ENCODE measurements at places on chromosomes 4 and X. TPM values are rescaled to one million over a fixed set of nuclear protein-coding genes. Genes with fewer than 3 reads are reported as not detected.

HTN1 gene
- total RNA-seq, result not detected

DNA sequence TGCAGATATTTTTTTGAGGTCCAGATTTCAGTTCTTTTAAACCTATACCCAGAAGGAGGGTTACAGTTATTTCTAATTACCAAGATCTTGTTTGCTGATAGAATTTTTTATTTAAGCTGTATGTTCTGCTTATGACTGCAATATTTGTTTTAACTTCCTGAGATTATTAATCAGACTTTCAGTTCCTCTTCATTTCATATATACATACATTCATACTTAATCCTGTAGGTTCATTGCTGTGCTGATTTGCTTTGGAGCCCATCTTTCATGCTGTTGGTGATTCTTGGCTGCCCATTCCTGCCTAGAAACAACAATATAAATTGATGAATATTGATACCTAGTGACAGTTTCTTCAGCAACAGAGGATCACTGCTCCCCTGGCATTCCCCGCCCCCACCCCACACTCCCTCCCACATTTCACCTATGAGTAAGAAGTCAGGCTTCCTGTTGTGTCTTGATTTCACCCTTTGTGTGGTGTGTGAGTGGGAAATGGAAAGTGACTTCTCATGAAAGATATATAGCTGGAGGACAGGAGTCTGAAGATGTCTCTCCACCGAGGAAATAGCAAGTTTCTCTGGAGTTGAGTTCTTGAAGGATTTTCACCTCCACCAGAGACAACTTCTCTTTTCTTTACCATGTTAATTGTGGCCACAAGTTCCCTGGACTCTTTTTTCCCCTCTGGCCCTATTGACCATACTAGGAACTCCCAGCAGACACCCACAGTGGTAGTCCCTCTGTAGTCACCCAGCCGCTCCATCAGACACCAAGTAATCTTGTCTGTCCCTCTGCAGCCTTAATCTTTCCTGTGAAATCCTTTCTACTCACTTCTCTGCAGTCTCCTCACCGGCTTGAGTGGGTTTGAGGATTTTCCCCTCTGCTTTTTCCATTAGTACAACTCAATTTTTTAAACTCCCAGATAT lies 118.4 kb downstream of the ASB9 start:
- no peak for ATAC-seq

DNA sequence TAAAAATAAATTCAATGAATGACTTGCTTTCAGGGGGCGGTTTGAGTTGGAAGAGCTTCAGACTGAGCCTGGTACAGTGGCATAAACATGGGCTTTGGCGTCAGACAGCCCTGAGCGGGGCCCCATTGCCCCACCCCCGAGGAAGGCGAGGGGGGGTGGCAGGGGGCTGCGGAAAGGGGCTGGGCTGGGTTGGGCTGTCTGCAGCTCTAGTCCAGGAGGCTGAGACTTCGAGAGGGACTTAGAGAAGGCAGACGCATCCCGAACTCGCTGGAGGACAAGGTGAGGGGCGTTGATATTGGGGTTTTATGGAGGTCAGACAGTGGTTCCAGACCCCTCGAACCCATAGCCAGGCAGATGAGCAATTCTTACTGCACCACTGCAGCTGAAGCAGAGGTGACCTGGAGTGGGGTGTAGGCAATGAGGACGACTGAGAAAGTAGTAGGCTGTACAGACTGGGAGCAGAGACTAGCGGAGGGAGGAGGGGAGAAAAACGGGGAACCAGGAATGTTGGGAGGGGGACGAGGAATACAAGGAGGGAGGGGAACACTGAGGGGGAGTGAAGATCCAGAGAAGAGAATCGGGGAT lies at the start of gene MAGED2:
Gene MAGED2, plus strand, starts transcription at position 222 of the 585 bp plus-strand sequence. CDS start 1,587 bp downstream, outside the sequence.
- ATAC-seq, result peak; percentile 48

DNA sequence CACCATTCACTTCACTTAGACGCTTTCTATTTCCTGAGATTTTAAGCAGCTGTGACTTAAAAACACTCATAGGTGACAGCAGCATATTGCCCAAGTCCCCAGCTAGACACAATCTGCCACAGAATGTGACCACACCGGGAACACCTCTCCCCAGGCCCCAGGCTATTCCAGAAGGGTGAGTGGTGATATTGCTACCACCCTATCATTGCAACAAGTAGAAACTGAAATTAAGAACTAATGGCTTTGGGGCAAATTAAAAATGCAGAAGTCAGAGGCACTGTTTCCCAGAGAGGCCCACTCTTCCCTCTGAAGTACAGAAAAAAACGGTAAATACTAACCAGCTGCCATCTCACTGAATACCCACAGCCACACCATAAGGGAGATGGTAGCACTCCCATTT lies 35.0 kb downstream of the QDPR start:
- no peak for ATAC-seq

USP17L12 gene
- not detected for total RNA-seq

- peak; percentile 60 for ATAC-seq
Observed at GRCh38 chrX:72041871-72042851, 89.6 kb downstream of the RTL5 start.

CSAG1 gene
- total RNA-seq, result not detected

SLC34A2 gene
- total RNA-seq, result not detected

DNA sequence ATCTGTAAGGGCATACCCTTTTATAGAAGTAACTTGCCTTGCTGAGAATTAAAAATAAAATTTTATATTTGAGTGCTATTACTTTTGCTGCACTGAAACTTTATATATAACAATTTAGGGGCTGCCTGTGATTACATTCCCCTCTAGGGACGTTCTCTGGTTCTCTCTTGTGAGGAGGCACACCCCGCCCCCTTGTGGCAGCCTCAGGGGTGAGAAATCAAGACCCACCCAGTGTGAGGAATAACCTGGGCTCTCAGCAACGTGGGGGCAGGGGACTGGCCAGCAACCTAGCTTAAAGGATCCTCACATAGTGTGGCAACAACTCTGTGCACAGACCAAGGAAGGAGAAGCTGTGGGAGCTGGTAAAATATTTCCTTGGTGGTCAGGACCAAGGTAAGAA lies 43.7 kb downstream of the MAGEA9 start:
- no peak for ATAC-seq

PAGE4 gene
- total RNA-seq, result 4.6 TPM

UGT2B10 gene
- not detected for total RNA-seq

MAGEE2 gene
- not detected for total RNA-seq

- no peak for ATAC-seq
Observed at GRCh38 chr4:70298051-70298450, 36.7 kb upstream of the CABS1 start.

GLOD5 gene
- total RNA-seq, result not detected

MTHFD2L gene
- total RNA-seq, result 12.4 TPM

DNA sequence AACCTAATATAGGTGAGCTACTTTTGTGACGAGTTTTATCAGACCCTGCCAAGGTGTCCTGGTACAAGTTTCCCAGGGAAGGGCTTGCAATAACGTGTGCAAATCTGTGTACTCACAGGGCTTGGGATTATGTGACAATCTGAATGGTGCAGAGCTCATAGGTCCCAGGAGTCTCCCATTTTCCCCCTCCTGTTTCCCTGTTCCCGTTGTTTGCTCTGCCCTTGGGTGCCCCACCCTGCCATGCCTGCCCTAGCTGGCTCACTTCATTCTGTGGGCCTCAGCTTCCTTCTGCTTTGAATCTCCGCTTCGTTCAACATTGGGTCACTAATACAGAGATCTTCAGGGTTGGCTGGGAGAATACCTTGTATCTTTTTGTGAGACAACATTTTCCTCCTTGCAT lies 90.3 kb upstream of the HPF1 start:
- no peak for ATAC-seq

DNA sequence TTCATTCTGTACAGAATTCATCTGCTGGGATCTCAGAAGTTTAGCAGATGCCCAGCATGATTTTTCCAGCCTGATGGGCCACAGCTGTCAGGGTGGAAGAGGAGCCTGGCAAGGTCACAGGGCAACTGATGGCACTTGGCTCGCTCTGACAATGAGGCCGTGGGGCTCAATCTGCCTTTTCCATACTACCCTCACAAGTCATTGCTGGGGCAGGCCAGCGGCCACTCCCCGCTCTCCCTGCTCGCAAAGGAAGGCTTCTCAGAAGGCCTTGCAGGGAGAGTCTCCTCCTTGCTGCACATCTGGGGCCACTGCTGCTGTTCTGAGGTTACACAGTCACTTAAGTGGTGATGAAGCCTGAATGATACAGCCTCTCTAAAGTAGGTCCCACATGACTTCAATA lies 349.1 kb downstream of the NR3C2 start:
- ATAC-seq, result no peak

GRCh38 chr4:174173360-174173759 lies 110.1 kb downstream of the FBXO8 start:
- ATAC-seq, result no peak

DNA sequence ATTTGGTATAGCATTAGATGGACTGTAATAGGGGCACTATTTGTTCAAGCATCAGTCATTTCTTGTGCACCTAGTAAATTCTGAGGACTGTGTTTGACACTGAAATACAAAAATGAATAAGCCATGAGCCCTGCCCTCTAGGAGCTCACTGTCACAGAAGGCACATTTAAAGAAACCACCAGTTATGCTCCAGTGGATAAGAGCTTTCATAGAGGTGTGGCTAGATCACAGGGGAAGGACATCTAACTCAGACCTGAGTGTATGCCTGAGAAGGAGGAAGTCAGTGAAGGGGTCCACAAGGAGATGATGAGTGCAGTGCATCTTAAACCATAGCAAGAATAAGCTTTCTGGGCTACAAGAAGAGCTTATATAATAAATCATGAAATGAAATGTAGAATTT lies 40.1 kb downstream of the BTC start:
- ATAC-seq, result no peak

All from gastroesophageal sphincter (tissue), 4 donors.